ENCODE measurements at places on chromosomes 6 and 20. TPM values are rescaled to one million over a fixed set of nuclear protein-coding genes. Genes with fewer than 3 reads are reported as not detected.

- DNase-seq = no peak
These were observed 27.0 kb upstream of the CCR6 start for GRCh38 chr6:167095888-167096287.

The ISM1 gene
- total RNA-seq = 22.4 TPM

The LHFPL5 gene
- total RNA-seq = not detected

DNA sequence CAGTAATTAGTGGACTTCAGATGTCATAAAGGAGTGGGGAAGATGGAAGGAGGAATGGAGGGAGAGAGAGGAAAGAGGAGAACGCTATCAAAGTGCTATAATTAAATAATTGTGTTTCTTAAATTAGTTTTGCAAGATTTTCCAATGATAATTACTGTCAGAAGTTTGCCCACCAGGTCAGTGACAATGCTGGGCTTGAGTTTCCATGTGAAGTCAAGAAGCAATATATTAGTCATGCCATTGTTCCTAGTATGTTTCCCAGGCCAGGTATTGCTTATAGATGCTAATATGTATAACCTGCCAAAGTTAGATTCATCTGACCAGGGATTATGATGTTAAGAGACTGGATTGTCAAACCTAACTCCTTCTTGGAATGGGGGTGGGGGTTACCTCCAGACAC is 131.9 kb downstream of the GJA10 start:
- DNase-seq = no peak

The OOEP gene
- 0.88 TPM for total RNA-seq

GRCh38 chr6:97864826-97865225 is 581.8 kb upstream of the MMS22L start:
- no peak for DNase-seq

GRCh38 chr20:20065361-20065760 is 13.0 kb downstream of the CFAP61 start:
- DNase-seq = no peak

The HRH3 gene
- total RNA-seq = not detected
